Fibroblast of the aortic adventitia (primary cell): ENCODE measurements at places on chromosomes 2 and 18.

DNA sequence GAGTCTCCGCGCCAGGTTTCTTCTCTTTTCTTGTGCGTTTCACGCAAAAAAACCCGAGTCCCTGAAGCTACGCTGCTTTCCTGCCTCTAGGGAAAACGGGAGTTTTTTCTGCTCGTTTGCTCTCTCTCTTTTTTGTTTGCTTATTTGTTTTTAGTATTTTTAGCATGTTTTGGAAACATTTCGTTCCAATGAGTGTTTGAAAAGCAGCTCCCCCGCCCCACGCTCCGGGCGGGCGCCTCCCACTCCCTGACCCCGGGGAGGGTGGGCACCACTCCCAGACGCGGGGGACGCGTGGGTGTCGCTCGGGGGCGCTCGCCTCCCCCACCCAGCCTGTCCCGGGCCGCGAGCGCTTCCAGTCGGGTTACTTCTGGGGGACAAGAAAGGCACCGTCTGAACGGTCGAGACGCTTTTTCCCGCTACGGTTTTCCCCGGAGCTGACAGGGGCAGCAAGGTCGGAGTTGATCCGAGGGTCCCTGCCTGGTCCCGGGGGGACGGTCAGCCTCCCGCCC, 446 bp upstream of the EFHD1 start:
- no peak for DNase-seq

DNA sequence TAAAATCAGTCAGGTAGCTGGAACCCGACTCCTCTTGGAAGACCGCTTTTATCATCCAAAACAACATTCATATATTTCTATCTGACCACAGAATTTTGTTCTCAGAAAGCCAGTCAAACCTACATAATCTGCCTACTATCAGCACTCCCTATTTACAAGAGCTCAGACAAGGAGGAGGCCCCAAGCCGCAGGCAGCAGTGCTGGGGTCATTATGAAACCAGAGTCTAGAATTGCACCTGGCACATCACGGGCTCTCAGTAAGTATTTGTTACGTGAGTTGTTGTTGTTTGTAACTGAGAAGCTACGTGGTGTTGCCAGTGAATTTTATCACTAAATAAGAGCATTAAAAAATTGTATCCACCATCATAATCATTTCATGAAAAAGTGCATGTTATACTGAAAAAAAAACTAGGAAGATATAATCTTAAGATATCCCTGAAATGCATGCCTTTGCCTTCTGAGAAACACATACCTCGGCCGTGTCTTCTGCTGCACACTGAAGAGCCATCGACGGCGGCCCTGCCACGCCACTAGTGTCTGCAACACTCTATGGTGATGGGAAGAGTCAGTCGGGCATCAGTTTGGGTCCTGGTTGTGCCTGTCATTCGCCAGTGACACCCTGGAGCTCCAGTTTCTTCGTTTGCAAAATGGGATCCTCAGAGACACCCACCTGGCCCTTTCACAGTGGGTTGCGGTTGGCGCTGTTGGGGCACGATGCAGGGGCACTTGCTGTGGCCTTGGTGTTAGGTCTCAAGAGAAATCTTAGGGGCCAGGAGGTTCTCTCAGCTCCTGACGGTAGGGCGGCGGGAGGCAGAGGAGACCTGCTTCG, 505.9 kb downstream of the EIPR1 start:
- DNase-seq, result no peak

DNA sequence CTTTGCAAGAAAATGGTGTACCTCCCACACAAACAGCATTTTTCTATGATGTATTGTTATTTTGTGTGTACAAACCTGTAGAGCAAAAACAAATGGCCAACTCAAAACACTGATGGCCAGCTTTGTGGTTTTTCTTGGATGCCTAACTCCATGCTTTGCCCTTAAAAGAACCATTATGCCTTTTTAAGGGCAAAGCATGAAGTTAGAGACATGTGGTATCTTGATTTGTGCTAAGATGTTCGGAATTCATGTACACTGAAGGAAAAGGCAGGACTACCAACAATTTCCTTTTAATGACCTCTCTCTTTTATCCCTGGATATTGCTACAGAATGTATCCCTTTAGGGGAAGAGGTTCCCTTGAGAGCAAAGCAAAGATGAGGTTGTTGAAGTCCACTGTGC, 273.6 kb downstream of the SCG2 start:
- no peak for DNase-seq

DNA sequence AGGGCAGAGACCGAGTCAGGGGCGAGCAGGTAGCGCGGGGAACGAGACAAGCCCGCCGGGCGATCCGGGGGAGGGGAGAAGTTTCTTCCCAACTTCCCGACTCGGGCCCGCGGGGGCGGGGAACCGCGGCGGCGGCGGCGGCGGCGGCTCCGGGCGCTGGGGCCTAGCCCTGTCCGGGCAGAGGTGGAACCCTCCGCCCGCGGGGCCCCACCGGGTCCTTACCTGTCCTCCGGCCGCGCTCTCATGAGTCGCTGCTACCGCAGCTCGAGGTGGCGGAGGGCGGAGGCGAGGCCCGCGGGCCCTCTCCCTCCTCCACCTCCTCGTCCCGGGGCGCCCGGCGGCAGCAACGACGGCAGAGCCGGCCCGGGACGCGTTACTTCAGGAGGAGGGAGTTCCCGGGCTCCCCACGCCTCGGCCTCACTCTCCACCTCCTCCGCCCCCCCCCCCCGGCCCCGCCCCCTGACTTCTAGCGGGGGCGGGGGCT, at the start of gene YES1:
Gene YES1 (minus strand): TSS at position 351 of the 484 bp plus-strand sequence. CDS start 55,415 bp downstream, outside the sequence.
- peak; percentile 63 for DNase-seq

DNA sequence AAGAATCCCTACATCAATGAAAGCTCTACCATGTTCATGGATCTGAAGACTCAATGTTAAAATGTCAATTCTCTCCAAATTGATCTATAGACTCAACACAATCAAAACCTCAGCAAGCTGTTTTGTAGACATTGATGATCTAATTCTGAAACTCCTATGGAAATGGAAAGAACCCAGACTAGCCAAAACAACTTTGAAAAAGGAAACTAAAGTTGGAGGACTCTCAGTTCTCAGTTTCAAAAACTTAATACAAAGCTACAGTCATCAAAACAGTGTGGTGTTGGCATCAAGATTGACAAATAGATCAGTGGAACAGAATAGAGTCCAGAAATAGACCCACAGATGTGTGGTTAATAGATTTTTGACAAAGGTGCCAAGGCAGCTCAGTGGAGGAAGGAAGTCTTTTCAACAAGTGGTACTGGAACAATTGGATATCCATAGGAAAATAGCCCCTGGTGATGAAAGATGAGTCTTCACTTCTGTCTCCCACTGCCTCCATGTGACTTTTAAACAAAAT, 30.4 kb downstream of the LBH start:
- no peak for DNase-seq

DNA sequence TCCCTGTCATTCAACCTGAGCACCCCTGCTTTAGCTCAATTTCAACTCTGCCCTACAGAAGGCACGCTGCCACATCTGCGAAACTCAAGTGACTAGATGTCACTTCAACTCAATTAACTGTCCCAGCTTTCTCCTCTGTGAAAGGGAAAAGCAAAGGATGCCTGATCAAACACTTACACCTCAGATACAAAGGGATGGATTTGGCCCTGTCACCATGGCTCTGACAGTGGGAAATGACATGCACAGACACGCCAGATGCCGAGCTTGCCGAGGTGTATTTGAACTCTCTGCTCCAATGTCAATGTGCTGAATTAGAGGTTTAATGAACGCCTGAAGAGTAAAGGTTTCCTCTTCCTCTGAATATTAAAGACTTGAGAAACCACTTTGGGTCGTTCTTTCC, 481.1 kb downstream of the CBLN2 start:
- DNase-seq, result no peak

- DNase-seq, result no peak
Observed at GRCh38 chr18:35662293-35663062, 80.9 kb downstream of the GALNT1 start.

- DNase-seq, result peak; percentile 95
Observed at GRCh38 chr18:36333414-36333813, 35.9 kb downstream of the FHOD3 start.

GRCh38 chr2:33786881-33787280, 187.8 kb upstream of the FAM98A start:
- no peak for DNase-seq

GRCh38 chr2:49002750-49003149, 151.6 kb downstream of the FSHR start:
- no peak for DNase-seq

DNA sequence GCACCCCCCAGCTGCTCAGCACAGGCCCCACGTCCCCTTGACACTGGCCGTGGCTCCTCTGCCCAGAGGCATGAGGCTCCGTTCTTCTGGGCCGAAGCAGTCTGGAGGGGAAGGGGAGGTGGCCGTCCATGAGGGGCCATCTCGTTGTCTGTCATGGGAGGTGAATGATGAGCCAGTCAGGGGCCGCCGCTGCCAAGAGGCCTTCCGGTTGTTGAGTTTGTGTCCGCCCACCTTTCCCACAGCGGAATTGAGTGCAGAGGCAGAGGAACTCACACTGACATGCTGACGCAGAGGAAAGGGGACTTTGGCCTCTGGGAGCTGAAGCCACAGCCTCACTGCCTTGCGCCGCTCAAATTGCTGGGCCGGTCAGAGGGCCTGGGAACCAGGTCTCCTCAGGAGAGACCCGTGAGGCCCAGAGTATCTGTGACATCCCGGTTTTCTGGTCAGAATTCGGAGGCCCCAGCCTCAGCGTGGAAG, 268.4 kb downstream of the ATAD2B start:
- no peak for DNase-seq
